ENCODE measurements at places on chromosomes 4 and X.

- H3K4me3 ChIP-seq: no peak overlapping the region
- H3K27ac ChIP-seq: no peak overlapping the region
- no peaks in the 10 kb centered on the region for H3K27me3 ChIP-seq
These were observed 72.1 kb upstream of the DOCK11 start for GRCh38 chrX:118423558-118423957.

DNA sequence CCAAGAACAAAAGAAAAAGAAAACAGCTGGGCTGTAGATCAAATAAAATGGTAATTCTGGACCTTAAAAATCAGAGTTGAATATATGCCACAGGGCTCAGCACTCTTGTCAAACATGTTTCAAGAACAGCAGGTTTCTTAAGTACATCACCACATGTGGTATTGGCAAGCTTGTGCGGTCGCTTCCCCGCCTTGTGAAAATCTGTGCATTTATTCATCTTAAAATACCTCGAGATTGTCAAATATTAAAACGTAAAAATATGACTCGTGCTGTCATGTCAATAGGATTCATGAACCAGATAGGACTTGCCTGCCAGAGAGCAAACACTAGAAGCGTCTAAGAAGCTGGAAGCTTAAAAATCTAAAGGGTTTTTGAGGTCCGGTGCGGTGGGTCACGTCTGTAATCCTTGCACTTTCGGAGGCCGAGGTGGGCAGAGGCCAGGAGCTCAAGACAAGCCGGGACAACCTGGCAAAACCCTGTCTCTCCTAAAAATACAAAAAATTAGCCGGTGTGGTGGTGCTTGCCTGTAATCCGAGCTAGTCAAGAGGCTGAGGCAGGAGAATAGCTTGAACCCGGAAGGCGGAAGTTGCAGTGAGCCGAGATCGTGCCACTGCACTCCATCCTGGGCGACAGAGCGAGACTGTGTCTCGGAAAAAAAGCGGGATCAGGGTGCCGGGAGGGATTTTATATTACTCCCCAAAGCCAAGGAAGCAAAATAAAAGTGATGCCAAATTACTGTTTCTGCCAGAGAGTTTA lies 40.2 kb upstream of the TMEM154 start:
- H3K36me3 ChIP-seq: no peaks in the 10 kb centered on the region
- no peak for DNase-seq
- peaks cover 22% of the 10 kb centered on the region for H3K27me3 ChIP-seq
- peaks cover 2% of the 10 kb centered on the region for H3K4me1 ChIP-seq
- no peak overlapping the region for H3K27ac ChIP-seq

GRCh38 chrX:73366696-73367095 lies 80.2 kb upstream of the CDX4 start:
- no peaks in the 10 kb centered on the region for H3K27me3 ChIP-seq
- H3K27ac ChIP-seq: no peak overlapping the region
- no peaks in the 10 kb centered on the region for H3K36me3 ChIP-seq
- DNase-seq: no peak

- H3K36me3 ChIP-seq: no peaks in the 10 kb centered on the region
- H3K4me1 ChIP-seq: no peaks in the 10 kb centered on the region
- no peak overlapping the region for H3K4me3 ChIP-seq
- DNase-seq: no peak
These were observed 63.3 kb downstream of the PTPN13 start for GRCh38 chr4:86657382-86657781.

DNA sequence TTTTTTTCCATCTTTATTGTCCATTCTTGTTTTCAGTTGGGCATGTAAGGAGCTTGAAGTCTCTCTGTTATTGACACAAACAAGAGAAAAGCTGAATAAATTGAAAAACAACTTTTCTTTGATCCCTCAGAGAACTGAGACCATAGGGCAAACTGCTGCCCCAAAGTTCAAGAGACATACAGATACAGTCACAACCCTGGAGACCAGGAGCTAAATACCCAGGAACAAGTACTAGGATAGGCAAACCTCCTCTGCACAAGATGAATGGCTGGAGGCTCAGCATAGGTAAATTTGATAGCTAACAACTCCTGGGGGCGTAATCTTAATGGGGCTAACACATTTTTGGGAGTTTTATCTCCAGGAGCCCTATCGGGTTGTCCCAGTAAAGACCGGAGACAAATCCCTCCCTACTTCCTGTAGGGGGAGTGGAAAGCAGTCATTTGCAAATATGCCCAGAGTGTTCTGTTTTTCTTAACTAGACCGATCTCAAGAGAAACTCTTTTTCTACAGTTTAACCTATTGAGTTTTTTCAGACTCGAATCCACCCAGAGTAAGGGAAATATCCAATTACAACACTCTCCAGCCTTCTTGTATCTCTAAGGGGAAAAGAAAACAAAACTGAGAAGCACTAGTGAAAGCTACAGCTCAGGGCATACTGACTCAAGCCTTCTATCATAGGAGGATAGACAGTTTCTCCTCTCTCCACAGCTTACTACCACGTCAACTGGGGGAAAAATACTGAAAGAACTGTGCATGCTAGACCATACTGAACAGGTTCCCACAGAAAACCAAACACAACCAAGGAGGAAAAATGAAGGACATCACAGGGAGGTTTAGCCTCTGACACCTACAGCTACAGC lies 23.1 kb downstream of the MAGEA8 start:
- H3K36me3 ChIP-seq: no peaks in the 10 kb centered on the region
- H3K27ac ChIP-seq: peak overlapping the region; percentile 33
- H3K27me3 ChIP-seq: no peaks in the 10 kb centered on the region

DNA sequence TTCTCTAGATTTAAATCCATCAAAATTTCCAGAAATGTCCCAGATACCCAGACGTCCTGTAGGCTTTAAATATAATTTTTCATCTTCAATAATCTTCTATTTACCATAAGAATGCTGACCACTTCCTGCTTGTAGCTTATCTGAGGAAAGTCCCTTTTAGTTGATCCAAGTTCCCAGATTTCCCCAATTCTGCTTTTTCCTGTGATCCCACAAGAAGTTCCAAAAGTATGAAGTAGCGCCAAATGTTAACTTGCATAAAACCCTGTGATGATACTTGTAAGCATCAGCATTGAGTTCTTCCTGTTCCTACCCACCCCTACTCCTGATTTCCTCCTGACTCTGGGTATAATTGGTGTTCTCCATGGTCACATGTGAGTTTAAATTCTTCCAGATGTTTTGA lies 10.6 kb upstream of the TLR8 start:
- H3K4me3 ChIP-seq: no peak overlapping the region
- no peaks in the 10 kb centered on the region for H3K27me3 ChIP-seq
- no peak overlapping the region for H3K27ac ChIP-seq
- H3K36me3 ChIP-seq: no peaks in the 10 kb centered on the region
- no peak for DNase-seq

DNA sequence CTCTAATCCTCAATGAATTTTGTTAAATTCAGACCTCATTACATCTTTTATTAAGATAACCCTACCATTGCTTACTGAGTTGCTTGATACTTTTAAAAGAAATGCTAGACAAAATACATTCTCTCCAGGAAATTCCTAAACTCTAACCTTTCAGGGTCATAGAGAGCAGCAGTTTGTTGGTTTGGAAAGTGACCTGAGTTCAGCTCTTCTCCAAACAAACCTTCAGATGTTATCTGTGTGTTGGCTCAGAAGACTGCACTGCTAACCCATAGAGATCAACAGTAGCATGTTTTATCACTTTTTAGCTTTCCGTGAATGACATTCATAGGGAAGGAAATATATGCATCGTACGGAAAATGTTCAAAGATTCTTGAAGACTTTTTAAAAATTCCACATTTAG lies 101.8 kb upstream of the VEGFC start:
- no peaks in the 10 kb centered on the region for H3K4me1 ChIP-seq
- DNase-seq: no peak
- H3K36me3 ChIP-seq: no peaks in the 10 kb centered on the region
- H3K4me3 ChIP-seq: no peak overlapping the region
- no peak overlapping the region for H3K27ac ChIP-seq

DNA sequence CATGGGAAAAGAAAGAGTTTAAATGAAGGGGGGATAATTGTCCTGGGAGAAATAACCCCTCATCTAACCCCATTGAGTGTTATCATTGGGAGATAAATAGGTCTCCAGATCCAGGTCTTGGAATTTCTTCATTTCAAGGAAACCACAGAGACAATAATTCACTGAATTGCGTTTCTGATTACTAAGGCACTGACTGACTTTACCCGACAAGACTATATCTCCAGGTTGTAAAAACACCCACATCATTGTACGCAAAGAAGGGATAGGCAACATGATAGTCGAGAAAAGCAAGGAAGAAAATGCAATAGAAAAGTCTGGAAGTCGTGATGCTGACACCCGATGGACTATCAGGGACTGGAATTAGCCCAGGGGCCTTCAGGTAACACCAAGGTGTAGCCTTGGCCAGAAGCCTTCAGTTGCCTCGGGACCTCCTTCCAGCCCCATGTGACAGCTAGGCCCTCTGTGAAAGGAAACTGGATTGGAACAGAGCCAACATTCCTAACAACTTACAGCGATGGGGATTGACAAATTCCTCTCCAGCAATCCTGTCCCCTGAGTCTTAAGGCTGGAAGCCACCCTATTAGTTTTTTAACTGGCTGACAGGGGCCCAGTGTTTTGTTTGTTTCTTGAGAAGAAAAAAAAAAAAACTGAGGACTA lies 46.5 kb upstream of the RAB9B start:
- H3K4me1 ChIP-seq: no peaks in the 10 kb centered on the region
- DNase-seq: no peak
- no peak overlapping the region for H3K27ac ChIP-seq
- no peak overlapping the region for H3K4me3 ChIP-seq
- H3K36me3 ChIP-seq: no peaks in the 10 kb centered on the region

DNA sequence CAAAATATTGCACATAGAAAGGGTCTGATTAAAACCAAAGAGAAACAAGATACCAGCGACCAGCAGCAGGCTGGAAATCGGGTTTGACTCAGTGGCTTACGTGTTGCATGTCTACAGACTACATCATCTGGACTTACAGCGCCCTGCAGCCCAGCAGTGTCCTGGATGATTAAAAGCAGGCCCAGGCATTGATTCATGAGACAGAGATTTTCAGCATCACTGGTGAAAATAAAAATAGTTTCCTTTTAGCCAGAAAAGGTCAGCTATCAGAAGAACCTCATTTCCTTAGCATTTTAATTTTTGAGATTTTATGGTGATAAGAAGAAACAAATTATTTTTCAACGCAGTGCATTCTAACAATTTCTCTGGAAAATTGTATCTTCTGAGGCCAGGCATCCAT lies 190.6 kb downstream of the PTTG2 start:
- peaks cover 12% of the 10 kb centered on the region for H3K4me1 ChIP-seq
- DNase-seq: no peak
- no peak overlapping the region for H3K4me3 ChIP-seq
- H3K27me3 ChIP-seq: peaks cover 13% of the 10 kb centered on the region
- H3K36me3 ChIP-seq: no peaks in the 10 kb centered on the region

GRCh38 chr4:54102531-54103106 lies 2.7 kb downstream of the GSX2 start:
- peaks cover 89% of the 10 kb centered on the region for H3K27me3 ChIP-seq
- H3K4me1 ChIP-seq: peaks cover 19% of the 10 kb centered on the region
- no peak overlapping the region for H3K4me3 ChIP-seq
- no peaks in the 10 kb centered on the region for H3K36me3 ChIP-seq
- H3K27ac ChIP-seq: no peak overlapping the region
- DNase-seq: no peak

GRCh38 chr4:142126890-142127497 lies 490.6 kb downstream of the IL15 start:
- H3K4me1 ChIP-seq: peaks cover 22% of the 10 kb centered on the region
- no peaks in the 10 kb centered on the region for H3K27me3 ChIP-seq
- no peak overlapping the region for H3K4me3 ChIP-seq
- DNase-seq: peak; percentile 33
- H3K27ac ChIP-seq: no peak overlapping the region

DNA sequence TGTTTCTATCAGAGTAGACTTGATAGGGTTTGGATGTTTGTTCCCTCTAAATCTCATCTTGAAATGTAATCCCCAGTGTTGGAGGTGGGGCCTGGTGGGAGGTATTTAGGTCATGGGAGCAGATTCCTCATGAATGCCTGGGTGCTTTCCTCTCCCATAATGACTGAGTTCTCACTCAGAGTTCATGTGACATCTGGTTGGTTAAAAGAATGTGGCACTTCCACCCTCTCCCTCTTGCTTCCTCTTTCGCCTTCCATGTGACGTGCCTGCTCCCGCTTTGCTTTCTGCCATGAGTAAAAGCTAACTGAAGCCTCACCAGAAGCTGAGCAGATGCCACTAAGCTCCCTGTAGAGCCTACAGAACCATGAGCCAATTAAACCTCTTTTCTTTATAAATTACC lies 47.3 kb upstream of the SRPX start:
- H3K27ac ChIP-seq: no peak overlapping the region
- no peaks in the 10 kb centered on the region for H3K27me3 ChIP-seq
- H3K4me3 ChIP-seq: no peak overlapping the region
- peaks cover 5% of the 10 kb centered on the region for H3K4me1 ChIP-seq

DNA sequence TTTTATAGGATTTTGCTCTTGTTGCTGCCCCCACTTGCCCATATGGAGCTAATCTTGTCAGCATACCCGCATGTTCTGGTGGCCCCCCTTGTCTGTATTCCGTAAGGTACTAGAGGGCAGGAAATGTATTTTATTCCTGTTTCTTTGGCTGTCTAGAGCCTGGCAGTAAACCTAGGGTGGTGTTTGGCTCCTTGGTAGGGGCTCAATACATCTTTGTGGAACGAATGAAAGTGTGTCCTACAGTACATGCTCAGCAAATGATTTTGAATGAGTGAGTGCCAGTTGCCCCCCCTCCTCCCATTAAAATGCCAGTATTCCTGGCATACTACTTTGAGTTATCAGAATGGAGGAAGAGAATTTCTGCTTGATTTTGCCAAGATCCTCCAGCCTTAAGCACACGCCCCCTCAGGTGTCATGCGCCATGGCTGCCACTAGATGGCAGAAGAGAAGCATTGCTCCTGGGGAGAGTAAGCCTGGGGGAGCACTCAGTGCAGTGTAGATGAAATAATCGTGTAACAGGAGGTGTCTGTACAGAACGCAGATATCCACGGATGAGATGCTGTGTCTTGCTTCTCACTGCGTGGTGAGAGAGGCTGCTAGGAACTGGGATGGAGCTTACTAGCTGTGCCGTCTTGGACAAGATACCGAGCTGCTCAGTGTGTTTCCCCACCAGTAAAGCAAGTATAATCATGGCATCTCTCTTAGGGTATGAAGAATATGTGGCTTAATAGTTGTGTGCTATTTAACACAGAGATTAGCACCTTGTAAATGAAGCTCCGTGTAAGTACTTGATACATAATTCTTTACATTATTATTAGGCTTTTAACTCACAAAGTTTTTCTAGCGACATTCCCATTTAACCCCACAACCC lies 17.2 kb upstream of the RNF212 start:
- peak overlapping the region; percentile 50 for H3K27ac ChIP-seq
- peaks cover 4% of the 10 kb centered on the region for H3K4me1 ChIP-seq
- H3K36me3 ChIP-seq: no peaks in the 10 kb centered on the region
- DNase-seq: peak; percentile 61
- H3K4me3 ChIP-seq: no peak overlapping the region

DNA sequence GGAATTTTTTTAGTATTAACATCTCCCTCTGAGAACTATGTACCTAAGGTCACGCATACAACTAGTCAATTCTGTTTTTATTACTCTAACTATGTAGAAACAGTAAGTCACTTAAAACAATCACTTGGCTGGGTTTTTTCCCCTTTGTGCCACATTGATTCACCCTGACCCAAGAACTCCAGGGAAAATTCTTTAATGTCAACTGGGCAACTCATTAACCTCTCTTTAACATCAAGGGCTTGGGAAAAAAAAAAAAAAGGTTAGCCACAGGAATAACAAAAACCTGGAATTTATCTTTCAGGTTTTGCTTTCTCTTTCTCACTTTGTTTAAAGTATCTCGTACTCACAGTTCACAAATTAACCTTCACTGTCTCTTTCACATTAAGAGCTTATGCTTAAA lies 8.1 kb downstream of the RPL9 start:
- H3K27ac ChIP-seq: peak overlapping the region; percentile 1
- no peaks in the 10 kb centered on the region for H3K27me3 ChIP-seq
- DNase-seq: no peak
- no peak overlapping the region for H3K4me3 ChIP-seq
- peaks cover 65% of the 10 kb centered on the region for H3K36me3 ChIP-seq
- H3K4me1 ChIP-seq: peaks cover 12% of the 10 kb centered on the region

Measured in T-helper 2 cell treated with Interferon-gamma antibody and Interleukin-4, amounts not matched to agents 5 μg/mL and 100 μg/mL, for 36 hours (primary cell).